ENCODE measurements at places on chromosomes 11 and 22. TPM values are rescaled to one million over a fixed set of nuclear protein-coding genes. Genes with fewer than 3 reads are reported as not detected.

DNA sequence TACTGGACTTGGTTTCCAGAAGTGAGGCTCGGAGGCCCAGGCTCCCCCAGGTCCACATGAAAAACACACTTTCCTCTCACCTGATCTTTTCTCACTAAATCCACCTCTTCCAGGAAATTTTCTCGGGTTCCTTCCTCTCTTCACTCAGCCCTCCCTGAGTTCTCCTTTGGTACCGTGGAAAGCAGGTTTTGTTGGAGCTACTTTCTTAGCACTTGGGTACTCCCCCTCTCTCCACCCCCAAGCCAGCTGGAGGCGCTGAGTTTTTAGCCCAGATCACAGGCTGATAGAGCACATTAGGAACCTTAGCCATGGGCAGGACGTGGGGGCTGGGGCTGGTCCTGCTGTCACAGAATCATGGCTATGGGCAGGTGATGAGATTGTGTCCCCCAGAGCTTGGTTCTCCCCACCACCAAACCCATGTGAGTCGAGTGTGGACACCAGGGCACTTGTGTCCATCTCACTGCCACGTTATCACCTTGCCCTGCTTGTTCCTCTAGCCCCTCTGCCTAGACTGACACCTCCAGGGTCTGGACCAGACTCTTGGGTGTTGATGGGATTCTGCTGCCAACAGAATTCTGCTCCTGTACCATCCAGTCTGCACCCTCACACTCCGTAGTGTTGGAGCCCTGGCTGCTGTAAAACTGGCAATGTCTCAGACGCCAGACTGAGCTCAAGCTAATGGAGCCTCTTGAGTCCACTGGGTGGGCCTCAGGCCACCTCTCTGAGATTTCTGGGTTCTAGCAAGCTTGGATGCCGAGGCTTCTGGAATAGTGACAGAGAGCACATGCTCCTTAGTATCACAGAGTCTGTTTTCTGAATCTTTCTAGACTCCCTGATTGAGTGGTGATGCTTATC lies 74.9 kb upstream of the NARS2 start:
- ATAC-seq, result no peak

- ATAC-seq, result no peak
Measured at GRCh38 chr11:968822-969221, 43.2 kb downstream of the AP2A2 start.

The APOL4 gene
- total RNA-seq, result 18.8 TPM

The ADM2 gene
- total RNA-seq, result not detected
